ENCODE measurements at places on chromosomes 4 and X.

DNA sequence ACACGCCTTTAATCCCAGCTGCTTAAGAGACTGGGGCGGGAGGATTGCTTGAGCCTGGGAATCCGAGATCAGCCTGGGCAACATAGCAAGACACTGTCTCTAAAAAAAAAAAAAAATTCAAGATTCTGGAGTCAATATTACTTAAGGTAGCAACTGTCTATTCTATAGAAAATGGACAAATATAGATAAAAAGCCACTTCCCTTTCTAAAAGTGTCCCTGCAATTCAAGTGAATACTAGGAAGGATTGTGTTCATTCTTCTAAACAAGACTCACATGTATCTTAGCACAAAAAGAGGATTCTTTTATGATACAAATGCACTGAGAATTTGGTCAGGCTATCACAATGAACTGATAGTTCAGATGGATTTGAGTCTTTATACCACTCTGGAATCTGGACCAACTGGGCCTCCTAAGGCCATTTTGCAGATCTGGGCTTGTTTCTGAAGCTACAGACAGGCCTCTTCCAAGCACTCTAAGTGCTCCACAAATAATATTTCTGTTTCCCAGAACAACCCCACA is 7.0 kb downstream of the PKD2 start:
- peaks cover 18% of the 10 kb centered on the region for H3K4me1 ChIP-seq
- no peak overlapping the region for H3K27ac ChIP-seq
- DNase-seq, result no peak
- no peaks in the 10 kb centered on the region for H3K27me3 ChIP-seq
- H3K4me3 ChIP-seq, result no peak overlapping the region

GRCh38 chrX:97609938-97610337 is 726.2 kb downstream of the RPA4 start:
- no peaks in the 10 kb centered on the region for H3K36me3 ChIP-seq
- no peaks in the 10 kb centered on the region for H3K4me1 ChIP-seq
- no peaks in the 10 kb centered on the region for H3K27me3 ChIP-seq
- H3K4me3 ChIP-seq, result no peak overlapping the region

DNA sequence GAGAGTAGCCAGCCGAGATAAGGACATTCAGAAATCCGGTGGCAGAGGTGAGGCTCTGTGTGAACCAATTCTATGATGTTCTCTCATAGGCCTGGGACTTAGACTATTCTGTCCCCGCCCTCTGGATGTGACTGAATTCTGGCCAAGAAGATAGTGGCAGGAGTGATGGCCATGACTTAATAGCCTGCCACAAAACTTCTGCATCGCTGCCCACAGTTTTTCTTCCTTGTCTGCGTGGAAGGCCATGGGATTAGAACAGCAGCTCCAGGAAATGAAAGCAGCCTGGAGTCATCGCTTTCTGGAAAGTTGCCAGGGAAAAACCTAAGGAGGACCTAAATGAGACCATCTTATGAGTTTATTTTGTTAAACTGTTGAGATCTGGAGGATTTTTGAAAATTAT is 134.7 kb downstream of the F11 start:
- H3K27ac ChIP-seq, result no peak overlapping the region
- H3K36me3 ChIP-seq, result no peaks in the 10 kb centered on the region
- no peak for DNase-seq
- no peaks in the 10 kb centered on the region for H3K4me1 ChIP-seq
- no peaks in the 10 kb centered on the region for H3K27me3 ChIP-seq
- no peak overlapping the region for H3K4me3 ChIP-seq

DNA sequence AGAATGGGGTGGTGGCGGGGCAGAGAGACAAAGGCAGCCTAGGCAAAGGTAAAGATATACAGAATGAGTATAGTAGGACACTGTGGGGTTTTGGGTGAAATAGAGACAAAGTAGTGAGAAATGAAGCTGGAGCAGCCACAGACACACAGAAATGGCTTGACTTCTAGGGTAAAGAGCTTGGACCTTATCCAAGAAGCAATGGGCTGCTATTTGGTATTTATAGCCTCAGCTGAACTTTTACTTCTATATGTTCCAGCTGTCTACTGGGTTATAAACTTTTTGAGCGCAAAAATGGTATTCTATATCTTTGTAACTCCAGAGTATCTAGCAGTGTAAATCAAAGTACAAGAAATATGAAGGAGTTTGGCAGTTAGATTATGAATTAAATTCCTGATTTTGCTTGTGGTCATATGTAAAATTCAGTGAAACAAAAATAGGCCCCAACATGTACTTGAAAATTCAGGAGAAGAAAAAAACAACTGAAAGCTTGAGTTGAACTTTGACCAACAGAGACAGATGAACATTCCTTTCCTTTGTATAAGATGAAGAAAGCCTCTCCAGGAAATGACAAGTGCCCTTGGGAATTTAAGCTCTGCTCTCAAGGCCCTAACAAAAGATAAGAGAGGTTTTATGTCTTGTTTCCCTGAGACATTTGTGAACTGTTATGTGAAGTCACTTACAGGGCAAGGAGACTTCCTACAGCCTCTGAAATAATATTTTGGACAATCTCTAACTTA is 354.1 kb downstream of the CHIC1 start:
- no peaks in the 10 kb centered on the region for H3K36me3 ChIP-seq
- no peaks in the 10 kb centered on the region for H3K27me3 ChIP-seq
- H3K27ac ChIP-seq, result no peak overlapping the region
- DNase-seq, result no peak
- H3K4me1 ChIP-seq, result no peaks in the 10 kb centered on the region

DNA sequence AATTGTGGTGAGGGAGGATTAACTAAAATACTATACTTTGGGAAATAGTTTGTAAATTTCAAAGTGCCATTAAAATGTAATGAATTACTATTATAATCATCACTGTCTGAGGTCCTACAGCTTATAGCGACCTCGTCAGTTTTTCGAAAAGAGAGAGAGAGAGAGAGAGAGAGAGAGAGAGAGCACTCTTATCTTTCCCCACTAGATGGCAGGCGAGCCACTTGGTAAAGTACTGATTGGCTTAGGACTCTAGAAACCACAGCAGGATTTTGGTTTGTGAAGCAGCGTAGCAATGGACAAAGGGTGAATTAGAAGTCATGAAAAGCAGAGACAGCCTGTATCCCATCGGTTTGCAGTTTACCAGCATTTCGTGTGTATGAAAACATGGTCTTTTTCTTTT is 52.5 kb downstream of the LINC00632 start:
- no peaks in the 10 kb centered on the region for H3K36me3 ChIP-seq
- DNase-seq, result no peak
- H3K4me3 ChIP-seq, result no peak overlapping the region
- H3K27me3 ChIP-seq, result peaks cover 12% of the 10 kb centered on the region
- no peak overlapping the region for H3K27ac ChIP-seq

Data from activated naive CD8-positive, alpha-beta T cell treated with anti-CD3 and anti-CD28 coated beads, Interleukin-2, amount 10 ng/mL, durations not matched to agents 7 days and 5 days (primary cell).